ENCODE measurements at places on chromosomes 2 and 18.

- DNase-seq = no peak
Observed at GRCh38 chr18:11219571-11219970, 70.2 kb upstream of the PIEZO2 start.

DNA sequence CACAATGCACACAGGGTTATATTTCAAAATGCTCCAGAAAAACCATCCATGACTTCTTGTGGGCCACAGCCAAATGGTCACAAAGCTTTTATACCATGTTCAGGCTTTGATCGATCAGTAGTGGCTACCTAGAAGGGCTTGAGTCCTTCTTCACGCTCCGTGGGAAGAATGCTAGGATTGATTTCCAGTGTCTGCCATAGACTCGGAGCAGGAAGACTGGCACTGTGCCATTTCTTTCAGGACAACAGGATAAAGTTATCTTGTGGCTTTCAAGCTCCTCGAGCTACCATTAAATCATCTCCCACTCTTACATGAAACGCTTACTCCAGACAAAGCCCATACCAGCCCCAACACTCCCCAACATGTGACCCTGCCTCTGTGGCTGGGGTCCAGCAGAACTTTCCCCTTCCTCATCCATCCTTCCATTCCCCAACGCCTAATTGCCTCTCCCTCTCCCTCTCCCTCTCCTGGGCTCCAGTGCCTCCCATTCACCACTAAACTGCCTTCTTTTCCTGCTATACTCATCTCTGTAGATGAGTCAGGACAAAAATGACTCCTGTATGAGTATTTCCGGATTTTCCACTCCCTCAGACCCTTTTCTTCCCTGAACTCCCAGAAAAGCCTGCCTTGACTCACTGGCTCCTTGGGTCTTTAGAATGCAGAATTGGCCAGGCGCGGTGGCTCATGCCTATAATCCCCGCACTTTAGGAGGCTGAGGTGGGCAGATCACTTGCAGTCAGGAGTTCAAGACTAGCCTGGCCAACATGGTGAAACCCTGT, 40.9 kb downstream of the ADD2 start:
- DNase-seq = peak; percentile 70

DNA sequence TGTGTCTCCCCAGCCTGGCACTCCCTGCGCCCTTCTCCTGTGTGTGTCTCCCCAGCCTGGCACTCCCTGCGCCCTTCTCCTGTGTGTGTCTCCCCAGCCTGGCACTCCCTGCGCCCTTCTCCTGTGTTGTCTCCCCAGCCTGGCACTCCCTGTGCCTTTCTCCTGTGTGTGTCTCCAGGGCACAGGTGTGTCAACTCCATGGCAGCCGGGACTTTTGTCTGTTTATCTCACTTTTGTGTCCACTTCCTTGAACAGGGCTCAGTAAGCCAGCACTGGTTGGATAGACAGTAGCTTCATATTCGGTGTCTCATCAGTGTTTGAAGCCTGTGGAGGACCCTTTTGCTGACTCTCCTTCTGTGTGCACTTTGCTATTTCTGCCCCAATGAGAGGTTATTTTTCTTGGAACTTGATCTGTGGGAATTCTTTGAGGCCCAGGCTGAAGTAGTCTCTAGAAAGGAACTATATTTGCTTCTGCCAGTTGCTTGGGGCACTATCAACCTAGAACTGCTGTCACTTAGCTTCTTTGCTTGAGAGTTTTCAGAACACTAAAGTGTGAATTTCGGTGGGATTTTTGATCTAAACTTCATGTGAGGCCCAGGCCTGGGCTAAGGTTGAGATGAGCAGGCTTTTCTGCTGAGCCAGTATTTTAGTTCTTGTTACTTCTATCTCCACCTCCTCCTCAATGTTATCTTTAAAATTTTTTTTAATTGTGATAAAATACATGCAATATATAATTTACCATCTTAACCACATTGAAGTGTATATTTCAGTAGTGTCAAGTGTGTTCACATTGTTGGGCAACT, 8.3 kb upstream of the ASB1 start:
- no peak for DNase-seq

DNA sequence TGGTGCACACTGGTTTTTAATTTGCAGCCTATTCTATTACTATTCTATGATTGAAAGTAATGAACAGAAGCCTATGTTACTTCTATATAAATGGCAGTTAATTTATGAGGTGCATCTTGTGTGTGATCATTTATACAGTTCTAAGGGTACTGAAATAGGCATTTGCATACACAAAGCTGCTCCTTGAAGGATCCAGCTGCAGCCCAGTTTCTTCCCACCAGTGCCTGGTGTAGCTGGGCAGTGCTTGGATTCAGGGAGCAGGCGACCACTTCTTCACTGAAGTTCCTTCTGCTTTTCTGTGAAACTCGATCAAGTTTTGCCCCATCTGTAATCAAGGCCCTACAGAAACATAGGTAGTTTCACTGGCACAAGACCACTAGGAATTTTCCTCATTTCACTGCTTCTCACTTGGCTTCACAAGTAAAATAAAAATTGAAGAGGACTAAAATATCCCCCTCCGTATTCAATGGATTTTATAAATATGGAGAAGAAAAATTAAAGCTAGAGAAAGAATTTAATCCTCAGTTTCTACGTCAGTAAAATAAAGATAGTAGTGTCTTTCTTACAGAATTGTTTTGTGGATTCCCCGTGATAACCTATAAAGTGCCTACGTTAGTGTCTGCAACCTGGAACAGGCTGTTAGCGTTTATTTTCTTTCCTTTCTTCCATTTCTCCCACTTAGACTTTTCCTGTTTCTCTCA, 1.7 kb upstream of the LPIN2 start:
- peak; percentile 10 for DNase-seq

DNA sequence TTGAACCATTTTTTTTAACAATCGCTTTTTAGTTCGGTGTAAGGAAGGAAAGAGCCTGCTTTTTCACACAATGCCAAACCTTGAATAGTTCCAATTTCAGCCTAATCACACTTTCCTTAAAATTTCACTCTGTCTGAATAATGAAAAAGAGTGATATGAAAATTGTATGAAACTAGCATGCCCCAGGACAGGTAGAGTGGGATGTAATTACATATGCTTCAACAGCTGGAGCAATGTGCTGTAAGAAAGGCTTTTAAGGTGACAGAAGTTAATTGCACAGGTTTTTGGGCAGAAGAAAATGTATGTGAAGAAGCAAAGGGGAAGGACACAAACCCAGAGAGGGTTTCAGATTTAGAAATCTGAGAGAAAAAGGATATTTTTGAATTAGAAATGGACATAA, 184.0 kb downstream of the DSC3 start:
- no peak for DNase-seq

GRCh38 chr2:164932377-164932776, 22.9 kb downstream of the SLC38A11 start:
- DNase-seq = no peak

DNA sequence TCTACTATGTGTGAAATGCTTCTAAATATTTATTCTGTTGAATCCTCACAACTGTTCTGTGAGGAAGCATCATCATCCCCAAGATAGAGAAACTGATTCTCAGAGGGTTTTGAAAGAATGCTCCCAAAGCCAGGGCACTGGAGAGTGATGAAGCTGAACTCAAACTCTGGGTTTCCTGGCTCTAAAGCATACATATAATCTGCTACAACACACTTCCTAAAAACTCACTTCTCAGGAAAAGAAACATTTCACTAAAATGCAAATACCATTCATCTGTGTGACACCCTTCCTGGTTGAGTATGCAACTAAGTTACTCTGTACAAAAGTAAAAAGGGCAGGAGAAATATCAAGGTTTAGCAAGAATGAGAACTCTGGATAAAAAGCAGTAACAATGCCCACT, 58.6 kb downstream of the GRB14 start:
- DNase-seq = no peak

GRCh38 chr2:25386971-25387875, 45.5 kb upstream of the DNMT3A start:
- DNase-seq = no peak

DNA sequence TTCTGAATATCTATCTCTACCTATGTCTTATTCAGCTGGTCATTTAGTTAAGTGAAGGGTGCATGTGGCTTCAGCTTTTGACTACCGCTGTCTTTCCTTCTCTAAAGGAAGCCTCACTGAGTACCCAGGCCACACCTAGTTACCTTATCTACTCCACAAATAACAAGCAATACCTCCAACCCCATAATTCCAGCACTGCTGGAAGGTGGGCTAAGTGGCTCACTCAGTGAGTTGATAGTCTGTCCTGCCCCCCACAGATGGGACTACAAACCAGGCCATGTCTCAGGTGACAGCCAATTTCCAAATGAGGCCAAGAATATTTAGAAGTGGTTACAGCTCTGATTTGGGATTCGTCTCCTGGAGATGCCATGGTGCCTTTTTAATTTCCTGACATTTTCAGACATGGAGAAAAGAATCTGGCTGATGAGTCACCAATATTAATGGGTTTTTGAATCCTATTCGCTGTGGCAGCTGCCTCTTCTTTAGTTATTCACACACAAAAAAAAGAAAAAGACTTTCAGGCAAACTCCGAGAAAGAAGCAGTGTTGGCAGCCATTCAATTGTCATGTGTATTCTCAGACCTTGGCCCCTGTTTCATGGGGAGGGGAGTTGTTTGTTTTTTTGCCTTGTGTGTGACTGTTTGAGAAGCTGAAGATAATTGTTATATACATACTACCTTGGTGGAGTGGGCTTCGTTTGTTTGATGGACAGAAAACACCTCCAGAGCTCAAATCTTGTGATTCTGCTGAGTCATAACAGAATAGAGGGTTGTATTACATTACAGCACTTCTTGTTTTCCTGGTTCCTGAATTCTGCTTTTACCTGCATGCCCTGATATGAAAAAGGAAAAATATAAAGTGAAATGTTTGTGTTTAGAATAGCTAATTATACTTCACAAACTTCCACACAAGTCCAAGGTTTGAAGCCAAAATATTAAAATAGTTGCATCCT, 64.2 kb downstream of the SCG2 start:
- peak; percentile 52 for DNase-seq

DNA sequence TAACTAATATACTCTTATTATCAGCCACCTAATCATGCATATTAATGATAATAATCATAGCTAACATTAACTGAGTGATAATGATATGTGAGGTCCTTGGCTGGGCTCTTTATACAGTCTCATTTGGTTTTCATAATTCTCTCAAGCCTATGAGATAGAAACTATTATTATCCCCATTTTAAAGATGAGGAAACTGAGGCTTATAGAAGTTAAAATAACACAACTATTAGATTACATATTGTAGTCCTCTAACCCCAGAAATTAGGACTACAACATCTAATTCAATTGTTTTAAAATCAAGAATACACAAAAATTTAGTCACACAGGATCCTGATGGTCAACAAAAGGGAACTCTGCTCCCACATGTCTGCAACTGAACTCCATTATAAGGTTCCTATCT, 83.6 kb upstream of the ITGB6 start:
- no peak for DNase-seq

DNA sequence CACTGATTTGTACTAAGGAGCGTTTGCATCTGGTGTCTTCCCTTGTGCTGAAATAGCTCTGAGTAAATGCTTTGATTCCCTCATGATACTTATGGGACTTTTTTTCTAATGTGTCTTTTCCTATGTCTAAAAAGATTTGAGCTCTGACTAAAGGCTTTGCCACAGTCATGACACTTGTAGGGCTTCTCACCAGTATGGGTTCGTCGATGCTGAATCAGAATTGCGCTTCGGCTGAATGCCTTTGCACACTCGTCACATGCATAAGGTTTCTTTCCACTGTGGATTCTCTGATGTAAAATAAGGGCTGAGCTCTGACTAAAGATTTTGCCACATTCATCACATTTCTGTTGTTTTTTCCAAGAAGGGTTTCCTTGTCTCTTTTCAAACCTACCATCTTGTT, 8.0 kb downstream of the ZNF396 start:
- no peak for DNase-seq

Data from RPMI7951 (cell line).